ENCODE measurements at places on chromosomes 1 and 21. TPM values are rescaled to one million over a fixed set of nuclear protein-coding genes. Genes with fewer than 3 reads are reported as not detected.

- no peak overlapping the region for H3K4me3 ChIP-seq
- no peaks in the 10 kb centered on the region for H3K36me3 ChIP-seq
- H3K27ac ChIP-seq = no peak overlapping the region
- H3K27me3 ChIP-seq = no peaks in the 10 kb centered on the region
- no peak for DNase-seq
Measured at GRCh38 chr1:41509270-41509671, 24.8 kb upstream of the EDN2 start.

DNA sequence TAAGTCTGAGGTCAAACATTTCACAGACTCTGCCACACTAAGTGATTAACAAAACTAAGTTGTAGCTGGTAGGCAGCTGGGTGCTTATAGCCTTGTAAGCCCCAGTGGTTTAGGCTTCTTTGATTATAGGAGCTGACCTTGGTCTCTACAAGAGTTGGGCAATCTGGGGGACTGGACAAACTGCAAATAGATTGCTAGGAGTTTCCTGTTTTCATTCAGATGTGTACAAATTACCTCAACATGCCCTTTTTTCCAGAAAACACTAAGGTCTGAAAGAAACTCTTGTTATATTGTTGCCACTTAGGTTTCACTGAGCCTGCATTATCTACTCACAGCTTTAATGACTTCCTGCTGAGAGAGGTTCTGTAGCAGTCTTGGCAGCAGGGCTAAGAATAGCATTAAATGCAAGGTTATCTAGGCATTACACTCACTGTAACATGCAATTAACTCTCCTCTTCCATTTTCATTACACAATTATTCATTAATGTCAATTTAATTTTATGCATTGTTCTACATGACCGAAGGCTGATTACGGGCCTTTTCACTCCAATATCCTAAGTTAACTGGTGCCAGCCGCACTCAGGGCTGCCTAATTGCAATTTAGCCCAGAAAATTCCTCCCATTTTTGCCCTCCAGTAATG is 314.0 kb downstream of the LMO4 start:
- H3K4me1 ChIP-seq = no peaks in the 10 kb centered on the region
- no peak overlapping the region for H3K4me3 ChIP-seq
- no peak for DNase-seq
- H3K27me3 ChIP-seq = no peaks in the 10 kb centered on the region

Gene CFHR4
- total RNA-seq = not detected

GRCh38 chr1:151060657-151061421 is 642 bp downstream of the MLLT11 start:
- no peak for DNase-seq
- no peaks in the 10 kb centered on the region for H3K27me3 ChIP-seq
- H3K36me3 ChIP-seq = no peaks in the 10 kb centered on the region
- no peak overlapping the region for H3K27ac ChIP-seq
- H3K4me3 ChIP-seq = peak overlapping the region; percentile 88

- no peaks in the 10 kb centered on the region for H3K36me3 ChIP-seq
- no peaks in the 10 kb centered on the region for H3K27me3 ChIP-seq
- no peak overlapping the region for H3K4me3 ChIP-seq
- no peaks in the 10 kb centered on the region for H3K4me1 ChIP-seq
- no peak overlapping the region for H3K27ac ChIP-seq
Measured at GRCh38 chr1:18913065-18913835, 10.9 kb upstream of the ALDH4A1 start.

DNA sequence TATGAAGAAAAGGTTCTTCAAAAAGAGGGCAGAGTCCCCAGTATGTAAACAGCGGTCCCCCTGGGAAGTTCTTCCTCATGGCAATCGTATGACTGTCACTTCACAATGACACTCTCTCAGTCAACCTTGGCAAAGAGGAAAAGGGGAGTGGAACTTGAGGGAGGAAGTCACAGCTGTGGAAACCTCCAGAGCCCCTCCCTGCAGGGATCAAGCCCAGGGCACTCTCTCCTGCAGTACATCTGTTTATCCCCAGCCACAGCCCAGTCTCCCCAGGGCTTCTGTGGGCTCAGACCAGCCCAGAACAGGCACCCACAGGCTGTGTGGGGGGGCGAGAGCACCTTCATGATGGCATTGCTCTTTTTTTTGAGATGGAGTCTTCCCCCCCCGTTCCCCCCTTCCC is 2.0 kb downstream of the ATP13A2 start:
- H3K27ac ChIP-seq = no peak overlapping the region
- no peak overlapping the region for H3K4me3 ChIP-seq
- no peaks in the 10 kb centered on the region for H3K36me3 ChIP-seq
- peaks cover 10% of the 10 kb centered on the region for H3K4me1 ChIP-seq
- no peaks in the 10 kb centered on the region for H3K27me3 ChIP-seq
